A673 (cell line): ENCODE measurements at places on chromosomes 1 and 21. TPM values are rescaled to one million over a fixed set of nuclear protein-coding genes. Genes with fewer than 3 reads are reported as not detected.

- no peaks in the 10 kb centered on the region for H3K27me3 ChIP-seq
- no peaks in the 10 kb centered on the region for H3K4me1 ChIP-seq
- DNase-seq: no peak
- no peak overlapping the region for H3K4me3 ChIP-seq
Observed at GRCh38 chr1:173023343-173023742, 27.4 kb downstream of the TNFSF18 start.

Gene B4GALT2
- 71.5 and 76.4 TPM in 2 replicates for total RNA-seq

DNA sequence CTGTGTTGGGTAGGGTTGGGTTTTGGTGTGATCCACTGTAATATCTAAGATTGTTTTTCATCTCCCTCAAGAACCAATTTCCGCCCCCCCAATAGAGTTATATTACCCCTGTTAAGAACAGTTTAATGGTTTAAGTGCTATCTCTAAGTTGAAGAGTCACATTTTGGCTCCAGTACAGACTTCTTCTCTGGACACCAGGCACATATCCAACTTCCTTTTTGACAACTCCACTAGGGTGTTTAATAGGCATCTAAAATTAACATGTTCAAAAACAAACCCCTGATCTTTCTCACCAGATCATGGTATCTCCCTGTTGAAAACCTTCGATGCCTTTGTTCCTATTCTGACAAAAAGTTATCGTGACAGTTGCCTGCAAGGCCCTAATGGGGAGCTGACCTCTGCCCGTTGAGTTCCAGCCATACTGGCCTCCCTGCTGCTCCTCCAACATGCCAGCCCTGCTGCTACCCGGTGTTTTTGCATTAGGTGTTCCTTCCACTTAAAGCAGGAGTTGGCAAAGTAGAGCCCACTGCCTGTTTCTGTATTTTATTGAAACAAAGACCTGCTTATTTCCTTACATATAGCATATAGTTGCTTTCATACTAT is 18.6 kb downstream of the USP24 start:
- DNase-seq: no peak
- no peak overlapping the region for H3K27ac ChIP-seq
- peaks cover 14% of the 10 kb centered on the region for H3K4me1 ChIP-seq
- H3K4me3 ChIP-seq: no peak overlapping the region
- H3K27me3 ChIP-seq: no peaks in the 10 kb centered on the region

- no peak overlapping the region for H3K27ac ChIP-seq
- H3K36me3 ChIP-seq: no peaks in the 10 kb centered on the region
- no peak overlapping the region for H3K4me3 ChIP-seq
- no peak for DNase-seq
Observed at GRCh38 chr1:159468321-159468720, 28.8 kb downstream of the OR10J1 start.

GRCh38 chr1:162849711-162850110 is 11.3 kb downstream of the CCDC190 start:
- H3K4me1 ChIP-seq: peaks cover 42% of the 10 kb centered on the region
- H3K36me3 ChIP-seq: no peaks in the 10 kb centered on the region
- no peaks in the 10 kb centered on the region for H3K27me3 ChIP-seq
- H3K4me3 ChIP-seq: no peak overlapping the region
- DNase-seq: no peak
